Activated naive CD4-positive, alpha-beta T cell treated with anti-CD3 and anti-CD28 coated beads, Interleukin-2, amount 10 ng/mL, durations not matched to agents 5 hours and 36 hours (primary cell): ENCODE measurements at places on chromosomes 2 and 18. TPM values are rescaled to one million over a fixed set of nuclear protein-coding genes. Genes with fewer than 3 reads are reported as not detected.

SLC19A3 gene
- total RNA-seq = not detected

MYOM1 gene
- 2.4 TPM for total RNA-seq

CTNNA2 gene
- total RNA-seq = not detected

CFAP53 gene
- total RNA-seq = 0.36 TPM

DPYSL5 gene
- not detected for total RNA-seq

DYSF gene
- total RNA-seq = not detected

LINC00305 gene
- not detected for total RNA-seq

MTX2 gene
- 12.4 TPM for total RNA-seq

PRSS56 gene
- total RNA-seq = not detected

B3GNT7 gene
- total RNA-seq = not detected

TUBA4B gene
- total RNA-seq = not detected

ZC3H6 gene
- total RNA-seq = 14.7 TPM

ZSWIM2 gene
- total RNA-seq = not detected
